SK-N-DZ (cell line): ENCODE measurements at places on chromosomes 4 and X.
A peak's percentile ranks its signal among the peaks of the same experiment; 100 is the strongest.

DNA sequence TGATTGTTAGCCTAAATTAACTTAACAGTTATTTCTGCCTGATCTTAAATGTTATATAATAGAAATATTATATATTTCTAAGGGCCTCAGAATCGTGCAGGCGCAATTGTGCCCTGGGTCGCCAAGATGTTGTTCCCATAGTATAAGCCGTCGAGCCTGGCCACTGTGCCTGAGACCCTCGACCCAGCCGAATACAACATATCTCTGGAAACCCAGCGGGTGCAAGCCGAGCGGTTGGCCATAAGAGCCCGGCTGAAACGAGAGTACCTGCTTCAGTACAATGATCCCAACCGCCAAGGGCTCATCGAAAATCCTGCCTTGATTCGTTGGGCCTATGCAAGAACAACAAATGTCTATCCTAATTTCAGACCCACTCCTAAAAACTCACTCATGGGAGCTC is 549.8 kb downstream of the KCTD8 start:
- DNase-seq: no peak

DNA sequence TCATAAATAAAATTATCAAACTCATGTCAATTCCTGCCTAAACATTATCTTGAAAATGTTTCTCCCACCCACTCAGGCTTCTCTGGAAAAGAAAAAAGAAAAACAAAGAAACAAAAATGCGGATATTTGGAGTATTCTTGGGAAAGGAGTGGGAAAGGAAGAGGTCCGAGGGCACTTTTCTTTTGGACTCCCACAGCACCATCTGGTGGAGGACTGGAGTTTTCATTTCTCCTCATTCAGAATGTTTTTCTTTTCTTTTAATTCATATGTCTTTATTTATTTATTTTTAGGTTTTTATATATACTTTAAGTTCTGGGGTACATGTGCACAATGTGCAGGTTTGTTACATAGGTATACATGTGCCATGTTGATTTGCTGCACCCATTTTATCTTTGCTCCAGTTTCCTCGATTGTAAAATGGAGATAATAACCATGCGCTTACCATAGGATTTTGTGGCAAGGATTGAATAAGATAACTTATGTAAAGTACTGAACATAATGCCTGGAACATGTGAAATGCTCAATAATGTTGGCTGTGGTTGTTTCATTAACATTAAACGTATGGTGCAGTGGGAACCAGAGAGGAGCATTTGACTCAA is 8.0 kb upstream of the KCNE5 start:
- DNase-seq: no peak

DNA sequence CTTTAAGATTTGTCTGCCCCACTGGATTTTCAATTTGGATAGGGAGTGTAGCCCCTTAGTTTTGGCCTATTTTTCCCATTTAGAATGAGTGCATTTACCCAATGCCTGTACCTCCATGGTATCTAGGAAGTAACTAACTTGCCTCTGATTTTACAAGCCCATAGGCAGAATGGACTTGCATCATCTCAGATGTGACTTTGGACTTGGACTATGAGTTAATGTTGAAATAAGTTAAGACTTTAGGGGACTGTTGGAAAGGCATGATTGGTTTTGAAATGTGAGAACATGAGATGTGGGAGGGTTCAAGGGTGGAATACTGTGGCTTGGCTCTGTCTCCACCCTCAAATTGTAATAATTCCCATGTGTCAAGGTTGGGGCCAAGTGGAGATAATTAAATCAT is 2480.2 kb downstream of the PCDH7 start:
- DNase-seq: no peak

DNA sequence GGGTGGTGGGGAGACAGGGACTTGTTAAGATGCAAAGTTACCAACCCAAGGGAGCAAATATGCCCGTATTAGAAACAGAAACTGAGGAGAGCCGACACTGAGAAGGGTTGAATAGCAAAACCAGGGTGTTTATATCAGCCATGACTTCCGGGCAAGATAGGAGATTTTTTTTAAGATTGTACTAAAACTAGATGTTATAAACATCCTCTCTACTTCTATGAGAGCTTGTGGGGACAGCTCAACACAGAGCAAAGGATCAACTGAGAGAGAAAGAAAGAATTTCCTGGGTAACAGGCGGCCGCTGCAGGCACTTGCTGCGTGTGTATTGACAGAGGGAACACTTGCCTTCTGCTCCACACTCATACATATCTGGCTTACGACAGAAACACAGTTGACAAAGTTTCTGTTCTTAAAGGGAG is 49.1 kb upstream of the FBXW7 start:
- DNase-seq: no peak

DNA sequence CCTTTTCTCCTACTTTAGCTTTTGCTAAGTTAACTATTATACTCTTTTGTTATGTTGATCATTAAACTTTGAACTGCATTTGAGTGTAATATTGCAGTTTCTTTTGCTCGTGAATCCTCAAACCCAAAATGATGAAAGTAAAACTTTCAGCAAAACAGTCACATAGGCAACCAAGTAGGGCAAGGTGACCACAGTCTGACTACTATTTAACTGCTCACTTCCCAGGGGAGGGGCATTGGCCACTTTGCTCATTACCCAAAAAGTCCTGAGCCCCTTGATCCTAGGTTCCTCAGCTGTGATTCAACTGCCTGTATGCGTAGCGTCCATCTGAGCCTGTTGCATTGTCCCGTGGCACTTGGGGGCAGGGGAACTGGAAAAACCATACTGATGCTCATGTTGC is 17.0 kb downstream of the RBMX2 start:
- no peak for DNase-seq

DNA sequence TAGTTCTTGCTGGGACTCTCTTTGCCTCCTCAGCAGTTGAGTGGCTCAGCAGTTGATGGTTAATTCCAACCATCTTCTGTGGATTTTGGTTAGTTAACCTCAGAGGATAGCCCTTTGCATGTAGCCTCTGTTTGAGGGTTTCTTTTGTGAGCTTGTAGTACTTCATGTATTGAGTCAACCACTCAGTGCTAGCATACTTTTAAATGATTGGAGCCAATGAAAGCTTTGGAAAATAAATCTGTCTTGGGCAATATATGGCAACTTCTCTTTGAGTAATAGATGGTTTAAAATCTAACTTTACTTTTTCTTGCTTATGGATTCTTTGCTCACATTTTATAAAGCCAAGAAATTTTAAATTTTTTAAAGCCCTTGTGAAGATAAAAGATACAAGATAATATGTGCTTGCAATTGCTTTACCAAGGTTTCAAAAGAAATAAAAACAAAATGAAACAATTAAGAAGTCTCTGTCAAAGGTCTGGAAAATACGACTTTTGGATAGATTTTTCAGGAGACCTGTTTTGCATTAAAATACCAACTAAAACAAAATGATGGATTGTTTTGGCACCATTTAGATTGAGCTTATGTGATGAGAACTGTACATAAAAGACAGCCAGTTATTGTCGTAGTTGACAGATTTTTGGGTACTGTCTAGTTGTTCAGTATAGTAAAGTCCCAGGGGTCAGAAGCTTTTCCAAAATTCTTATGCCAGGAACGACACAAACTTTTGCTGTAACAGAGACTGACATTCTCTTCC is 181.9 kb downstream of the SPRY1 start:
- no peak for DNase-seq

- no peak for DNase-seq
Observed at GRCh38 chrX:134525086-134525792, 65.3 kb downstream of the HPRT1 start.

GRCh38 chrX:136752796-136753195 is 27.9 kb downstream of the ARHGEF6 start:
- no peak for DNase-seq

DNA sequence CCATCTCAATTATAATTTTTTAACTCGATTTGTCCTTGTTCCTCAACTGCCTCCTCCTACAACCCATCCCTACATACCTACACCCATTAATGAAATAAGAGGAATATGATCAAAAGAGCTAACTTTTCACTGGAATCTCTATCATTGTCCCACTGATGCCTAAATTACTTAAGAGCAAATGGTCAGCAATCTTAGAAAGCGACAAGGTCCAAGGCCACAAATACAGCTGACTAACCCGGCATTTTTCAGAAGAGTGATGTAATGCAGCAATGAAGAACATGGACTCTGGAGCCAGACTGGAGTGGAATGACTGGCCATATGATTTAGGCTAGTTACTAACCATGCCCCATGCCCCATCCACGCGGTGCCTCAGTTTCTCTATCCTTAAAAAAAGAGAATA is 56.2 kb downstream of the PPA2 start:
- peak; percentile 21 for DNase-seq

- no peak for DNase-seq
Observed at GRCh38 chr4:48489683-48490011, 405 bp upstream of the ZAR1 start.

DNA sequence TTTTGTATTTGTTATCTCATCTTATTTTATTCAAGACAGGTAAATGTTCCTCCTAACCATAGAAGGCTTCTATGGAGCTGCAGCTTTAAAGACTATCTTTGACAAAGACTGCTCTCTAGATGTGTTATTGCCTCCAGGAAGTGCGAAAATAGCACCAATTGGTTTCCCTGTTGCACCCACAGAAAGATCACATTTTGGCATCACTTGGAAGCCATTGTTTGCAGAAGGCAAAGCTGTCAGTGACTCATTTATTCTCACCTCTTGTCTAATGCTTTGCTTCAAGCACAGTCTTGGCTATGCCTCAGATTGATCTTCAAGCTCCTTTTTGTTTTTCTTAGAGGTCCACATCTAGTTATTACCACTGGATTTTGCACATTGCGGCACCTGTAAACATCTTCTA is 150.3 kb downstream of the PCDH7 start:
- no peak for DNase-seq

GRCh38 chr4:185771711-185772390 is 40.1 kb downstream of the SORBS2 start:
- no peak for DNase-seq

DNA sequence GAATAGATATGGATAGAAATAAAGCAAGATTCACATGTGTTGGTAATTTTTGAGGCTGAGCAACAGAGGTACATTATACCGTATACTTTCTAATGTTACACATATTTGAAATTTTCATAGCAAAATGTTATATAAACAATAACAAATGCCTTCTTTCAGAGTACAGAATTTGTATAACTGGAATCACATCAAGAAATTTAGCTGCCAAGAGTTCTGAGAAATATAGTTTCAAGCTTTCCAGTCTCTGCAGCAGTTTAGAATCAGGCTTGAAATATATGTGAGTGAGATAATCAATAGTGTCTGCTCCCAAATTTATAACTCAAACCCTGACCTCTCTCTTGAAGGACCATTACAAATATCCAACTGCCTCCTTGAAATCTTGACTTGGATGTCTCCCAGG is 23.8 kb downstream of the FAM184B start:
- DNase-seq: no peak

GRCh38 chrX:46220822-46221221 is 324.4 kb downstream of the ZNF674 start:
- no peak for DNase-seq

- no peak for DNase-seq
Observed at GRCh38 chr4:21649391-21650090, 299.0 kb downstream of the KCNIP4 start.

DNA sequence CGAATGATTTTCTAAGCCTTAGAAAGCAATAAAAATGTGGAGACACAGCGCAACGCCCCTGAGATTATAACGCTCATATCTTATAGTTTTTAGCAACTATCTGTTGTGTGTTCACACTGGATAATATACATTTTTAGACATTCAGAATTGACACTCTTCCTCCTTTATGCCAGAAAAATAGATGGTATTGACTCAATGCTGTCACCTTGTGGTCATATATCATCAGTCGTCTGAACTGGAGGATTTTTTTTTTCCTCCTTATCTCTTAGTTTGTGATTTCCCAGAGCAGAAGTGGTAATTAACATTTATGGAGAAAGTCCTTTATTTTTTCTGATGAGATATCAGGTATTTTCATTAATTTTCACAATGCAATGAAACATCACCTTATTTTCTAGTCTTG is 759.6 kb downstream of the RAB28 start:
- DNase-seq: no peak

DNA sequence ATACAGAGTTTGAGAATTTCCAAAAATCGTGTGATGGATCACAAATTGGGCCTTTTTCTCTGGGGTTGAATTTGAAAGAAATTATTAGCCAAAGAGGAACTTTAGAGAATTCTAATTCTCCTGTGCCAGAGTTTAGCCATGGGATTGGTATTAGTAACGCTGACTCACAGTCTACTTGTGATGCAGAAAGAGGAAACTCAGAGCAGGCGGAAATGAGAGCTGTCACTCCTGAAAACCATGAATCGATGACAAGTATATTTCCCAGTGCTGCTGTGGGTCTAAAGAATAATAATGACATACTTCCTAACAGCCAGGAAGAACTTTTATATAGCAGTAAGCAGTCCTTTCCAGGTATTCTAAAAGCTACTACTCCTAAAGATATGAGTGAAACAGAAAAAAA is 64.9 kb downstream of the N4BP2 start:
- DNase-seq: no peak

DNA sequence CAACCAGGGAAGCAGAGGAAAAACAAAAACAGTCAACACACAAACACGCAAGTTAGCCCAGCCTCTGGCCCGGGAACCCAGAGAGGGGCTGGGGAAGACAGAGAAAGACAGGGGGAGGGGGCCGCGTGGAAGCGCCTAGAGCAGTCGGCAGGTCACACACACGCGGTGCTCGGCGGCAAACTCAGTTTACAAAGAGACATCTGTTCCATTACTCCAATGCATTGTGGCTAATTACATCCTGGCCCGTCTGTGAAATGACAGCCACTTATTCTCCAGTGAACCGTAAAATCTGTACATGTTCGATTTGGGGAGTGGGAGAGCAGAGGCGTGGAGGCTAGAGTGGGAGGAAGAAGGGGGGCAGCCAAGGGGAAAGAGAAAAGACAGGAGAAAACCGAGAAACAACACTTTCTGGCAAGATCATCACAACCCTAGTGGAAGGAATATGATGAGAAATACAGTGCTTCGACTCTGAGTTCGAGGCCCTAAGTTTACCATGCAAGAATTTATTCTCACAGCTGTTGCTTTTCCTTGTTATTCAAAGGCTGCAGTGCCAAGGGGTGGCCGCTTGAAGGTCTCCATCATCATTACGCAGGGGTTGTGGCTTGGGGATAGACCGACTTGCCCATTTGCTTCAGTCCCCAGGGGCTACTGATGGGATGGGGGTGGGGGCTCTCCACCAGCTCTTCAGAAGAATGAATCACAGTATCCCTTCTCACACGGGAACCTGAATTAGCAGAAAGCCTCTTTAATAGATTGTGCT is 167.7 kb downstream of the MGST2 start:
- DNase-seq: peak; percentile 86

GRCh38 chr4:83556816-83557215 is 20.9 kb downstream of the GPAT3 start:
- no peak for DNase-seq

DNA sequence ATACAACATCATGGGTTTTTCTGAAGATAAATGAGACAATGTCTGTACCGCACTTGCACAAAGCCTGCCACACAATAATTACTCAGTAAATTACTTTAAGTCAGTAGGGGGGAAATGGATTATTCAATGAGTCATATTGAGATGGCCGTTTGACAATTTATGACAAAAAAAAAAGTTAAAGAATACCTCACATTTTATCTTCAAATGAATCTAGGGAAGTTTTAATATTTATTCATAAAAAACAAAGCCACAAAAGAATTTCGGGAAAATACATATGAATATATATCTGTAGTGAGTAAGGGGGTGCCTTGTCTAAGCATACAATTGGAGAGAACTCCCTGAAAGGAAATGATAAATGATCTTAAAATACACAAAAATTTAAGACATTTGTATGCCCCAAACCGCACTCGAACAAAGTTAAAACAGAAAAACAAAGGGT is 197.0 kb upstream of the SLC7A11 start:
- DNase-seq: no peak
